Activated CD4-positive, alpha-beta T cell treated with anti-CD3 and anti-CD28 coated beads, Interleukin-2, amount 10 ng/mL, durations not matched to agents 7 days and 5 days (primary cell): ENCODE measurements at places on chromosomes 6 and 20.
A peak's percentile ranks its signal among the peaks of the same experiment; 100 is the strongest.

DNA sequence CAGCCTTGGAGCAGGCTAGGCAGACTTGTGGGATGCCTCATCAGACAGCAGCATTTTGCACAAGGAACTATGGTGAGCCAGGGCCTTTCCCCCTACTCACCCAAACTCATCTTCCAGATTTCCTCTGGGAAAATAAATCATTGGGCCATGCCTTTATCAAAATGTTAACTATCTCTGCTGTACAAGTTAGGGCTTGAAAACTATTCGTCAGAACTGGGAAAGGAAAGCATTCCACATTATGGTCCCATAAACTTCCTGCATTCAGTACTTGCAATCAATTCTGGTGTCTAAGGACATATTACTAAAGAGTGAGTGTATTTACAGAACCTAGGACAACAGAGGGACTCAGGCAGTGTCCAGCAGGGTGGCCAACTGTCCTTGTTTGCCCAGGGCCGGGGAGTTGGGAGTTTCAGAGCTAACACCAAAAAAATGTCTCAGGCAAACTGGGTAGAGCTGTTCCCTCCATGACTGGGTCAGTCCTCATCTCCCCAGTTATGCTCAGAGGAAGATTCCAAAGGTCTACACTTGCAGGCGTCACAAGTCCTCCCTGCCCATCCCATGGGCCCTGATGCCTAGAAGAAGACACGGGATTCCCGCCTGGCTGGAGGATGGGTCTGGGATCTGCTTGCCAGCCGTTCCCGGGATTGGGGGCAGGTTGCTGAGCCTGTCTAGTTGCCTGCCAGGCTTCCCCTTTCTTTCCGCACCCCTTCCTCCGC, 72.2 kb downstream of the SLC22A3 start:
- DNase-seq, result no peak

DNA sequence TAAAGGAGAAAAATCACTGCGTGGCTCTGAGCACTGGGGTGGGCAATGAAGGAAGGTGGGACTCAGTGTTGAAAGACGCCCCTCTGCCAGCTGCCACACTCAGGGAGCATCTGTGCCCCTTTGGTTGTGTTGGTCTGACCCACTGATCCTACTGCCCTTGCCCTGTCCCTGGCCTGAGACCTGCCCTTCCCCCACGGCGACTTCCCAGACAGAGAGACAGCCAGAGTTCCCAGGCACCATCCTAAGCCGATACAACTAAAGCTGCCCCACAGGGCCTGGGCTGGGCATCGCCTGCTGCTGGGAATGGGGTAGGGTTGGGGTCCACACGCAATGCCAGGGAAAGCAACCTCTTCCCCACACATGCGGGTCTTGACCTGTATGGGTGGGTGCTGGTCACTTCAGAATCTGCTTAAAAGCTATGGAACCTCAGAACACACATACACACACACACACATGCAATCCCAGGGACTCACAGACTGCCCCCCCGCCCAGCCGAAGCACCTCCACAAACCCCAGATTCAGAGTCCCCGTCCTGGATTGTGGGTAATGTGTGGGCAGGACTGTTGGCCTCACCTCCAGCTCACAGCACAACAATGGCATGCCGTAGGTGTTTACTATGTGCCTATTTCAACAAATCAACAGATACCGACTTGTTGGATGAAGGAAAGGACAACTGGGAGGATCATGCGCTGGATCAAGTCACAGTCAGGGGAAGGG, 10.9 kb upstream of the SPDEF start:
- DNase-seq, result no peak

DNA sequence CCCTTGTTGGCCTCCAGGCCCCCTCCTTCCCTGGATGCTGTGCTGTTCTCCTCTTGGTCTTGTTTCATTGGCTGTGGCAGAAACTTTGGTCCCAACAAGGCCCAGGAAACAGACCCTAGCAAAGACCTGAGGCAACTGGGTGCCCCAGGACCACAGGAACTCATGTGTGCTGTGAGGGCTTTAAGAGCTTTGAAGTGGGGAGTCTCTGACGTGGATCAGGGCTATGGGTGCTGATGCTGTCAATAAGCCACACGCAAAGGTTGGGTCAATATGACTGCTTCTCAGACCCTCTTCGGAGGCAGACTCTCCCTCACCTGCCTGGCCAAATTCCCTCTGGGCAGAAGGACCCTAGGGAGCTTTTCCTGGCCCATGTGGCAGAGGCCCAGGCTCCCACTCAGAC, 91.5 kb upstream of the MLN start:
- peak; percentile 54 for DNase-seq

GRCh38 chr6:140438346-140438735, 1063.9 kb upstream of the CITED2 start:
- no peak for DNase-seq

DNA sequence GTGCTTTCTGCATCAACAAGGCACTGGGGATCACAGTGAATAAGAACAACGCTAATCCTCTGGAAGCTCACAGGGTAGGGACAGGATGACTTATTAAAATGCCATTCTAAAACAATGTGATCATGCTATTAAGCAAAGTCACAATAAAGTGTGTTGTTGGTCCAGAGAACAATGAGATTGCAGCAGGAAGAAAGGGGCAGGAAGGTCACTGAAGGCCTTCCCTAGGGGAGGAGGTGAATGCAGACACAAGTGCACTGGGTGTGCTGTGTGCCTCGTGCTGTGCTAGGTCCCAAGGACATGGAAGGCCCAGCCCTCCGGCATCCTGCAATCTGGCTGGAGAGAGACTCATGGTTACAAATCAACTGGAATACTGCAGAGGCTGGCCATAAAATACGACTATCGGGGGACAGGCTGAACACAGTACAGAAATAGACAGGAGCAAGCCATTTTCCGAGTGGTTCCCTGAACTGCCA, 55.7 kb downstream of the LYRM4 start:
- DNase-seq, result no peak

DNA sequence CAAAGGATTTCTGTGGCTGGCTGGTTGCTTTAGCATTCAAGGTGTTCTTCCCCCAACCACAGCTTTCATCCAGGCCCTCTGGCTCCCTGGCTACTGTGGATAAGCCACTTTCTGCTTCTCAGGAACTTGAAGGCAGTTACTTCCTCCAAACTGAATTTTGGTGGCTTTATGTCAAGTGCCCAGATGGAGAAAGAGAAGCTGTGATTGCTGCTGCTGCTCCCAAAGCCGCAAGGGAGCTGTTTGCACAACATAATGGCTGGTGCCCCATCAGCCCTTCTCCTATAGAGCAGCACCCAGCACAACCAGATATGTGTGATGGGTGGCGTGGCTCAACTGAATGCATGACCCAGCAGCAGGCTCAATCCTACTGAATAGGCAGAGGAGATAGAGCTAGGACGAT, 465.2 kb downstream of the MAFB start:
- DNase-seq, result no peak

DNA sequence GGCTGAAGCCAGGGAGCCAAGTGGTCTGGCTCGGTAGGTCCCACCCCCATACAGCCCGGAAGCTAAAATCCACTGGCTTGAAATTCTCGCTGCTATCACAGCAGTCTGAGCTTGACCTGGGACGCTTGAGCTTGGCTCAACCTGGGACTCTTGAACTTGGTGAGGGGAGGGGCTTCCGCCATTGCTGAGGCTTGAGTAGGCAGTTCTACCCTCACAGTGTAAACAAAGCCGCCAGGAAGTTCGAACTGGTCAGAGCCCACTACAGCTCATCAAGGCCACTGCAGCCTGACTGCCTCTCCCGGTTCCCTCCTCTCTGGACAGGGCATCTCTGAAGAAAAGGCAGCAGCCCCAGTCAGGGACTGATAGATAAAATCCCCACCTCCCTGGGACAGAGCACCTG, 1337.7 kb downstream of the HACE1 start:
- no peak for DNase-seq

DNA sequence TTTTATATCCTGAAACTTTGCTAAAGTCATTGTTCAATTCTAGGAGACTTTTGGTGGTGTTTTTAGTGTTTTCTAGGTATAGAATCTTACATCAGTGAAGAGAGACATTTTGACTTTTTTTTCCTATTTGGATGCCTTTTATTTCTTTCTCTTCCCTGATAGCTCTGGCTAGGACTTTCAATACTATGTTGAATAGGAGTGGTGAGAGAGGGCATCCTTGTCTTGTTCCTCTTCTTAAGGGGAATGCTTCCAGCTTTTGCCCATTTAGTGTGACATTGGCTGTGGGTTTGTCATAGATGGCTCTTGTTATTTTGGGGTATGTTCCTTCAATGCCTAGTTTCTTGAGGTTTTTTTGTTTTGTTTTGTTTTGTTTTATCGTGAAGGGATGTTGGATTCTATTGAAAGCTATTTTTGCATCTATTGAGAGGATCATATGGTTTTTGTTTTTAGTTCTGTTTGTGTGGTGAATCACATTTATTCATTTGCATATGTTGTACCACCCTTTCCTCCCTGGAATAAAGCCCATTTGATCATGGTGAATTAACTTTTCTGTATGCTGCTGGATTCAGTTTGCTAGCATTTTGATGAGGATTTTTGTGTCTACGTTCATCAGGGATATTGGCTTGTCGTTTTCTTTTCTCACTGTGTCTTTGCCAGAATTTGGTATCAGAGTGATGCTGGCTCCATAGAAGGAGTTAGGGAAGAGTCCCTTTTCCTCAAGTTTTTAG, 540.1 kb upstream of the FLRT3 start:
- no peak for DNase-seq

GRCh38 chr6:139373928-139374356, 506 bp downstream of the CITED2 start:
- DNase-seq, result no peak

GRCh38 chr20:36717021-36717420, 28.9 kb downstream of the NDRG3 start:
- DNase-seq, result no peak

- DNase-seq, result no peak
Measured at GRCh38 chr6:142942238-142942637, 2.7 kb downstream of the HIVEP2 start.

DNA sequence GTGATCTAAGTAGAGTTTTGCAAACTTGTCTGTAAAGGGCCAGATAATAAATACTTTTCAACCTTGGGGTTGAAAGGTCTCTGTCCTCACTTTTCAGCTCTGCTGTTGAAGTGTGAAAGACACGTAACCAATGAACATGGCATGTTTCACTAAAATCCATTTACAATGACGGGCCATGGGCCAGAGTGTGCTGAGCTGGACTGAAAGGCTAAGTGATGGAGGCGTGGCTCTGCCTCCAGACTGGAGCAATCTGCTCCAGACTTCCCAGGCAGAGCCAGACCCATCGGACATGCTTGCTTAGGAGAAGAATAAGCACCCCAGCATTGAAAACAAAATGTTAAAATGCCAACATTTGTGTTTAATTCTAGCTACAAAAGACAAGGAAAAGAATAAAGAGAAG, 41.4 kb downstream of the SCAND1 start:
- no peak for DNase-seq

- no peak for DNase-seq
Measured at GRCh38 chr6:96420294-96420693, 101.3 kb upstream of the UFL1 start.

DNA sequence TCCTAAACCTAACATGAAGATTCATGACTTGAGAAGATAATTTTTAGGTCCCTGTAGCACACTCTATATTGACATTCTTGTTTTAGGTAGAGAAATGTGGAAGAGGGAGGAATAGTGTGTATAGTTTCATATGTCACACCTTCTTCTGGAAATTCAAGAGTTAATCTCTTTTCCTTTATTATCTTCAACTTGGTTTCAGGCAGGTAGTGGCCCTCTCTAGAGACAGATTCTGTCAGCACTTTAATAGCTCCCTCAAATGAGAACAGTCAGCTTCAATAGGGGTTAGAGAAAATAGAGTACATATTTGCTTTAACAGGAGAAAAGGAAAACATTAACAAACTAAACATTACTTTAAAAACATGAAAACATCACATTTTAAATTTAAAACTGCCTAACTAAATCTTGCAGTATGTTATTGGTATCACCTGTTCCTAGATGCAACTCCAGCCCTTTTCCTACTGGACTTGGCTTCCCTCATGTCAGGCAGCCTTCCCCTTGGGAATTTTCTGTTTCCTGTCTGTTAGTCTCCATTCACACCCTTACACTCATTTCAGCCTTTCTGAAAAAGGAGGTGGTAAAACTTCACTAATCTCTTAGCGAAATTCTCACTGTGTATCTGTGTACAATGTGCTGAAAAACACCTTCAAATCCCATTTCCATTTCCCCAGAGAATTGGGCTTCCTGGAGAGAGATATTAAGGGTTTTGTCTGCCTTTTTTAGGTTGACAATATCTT, 192.3 kb upstream of the RNF217 start:
- no peak for DNase-seq

- no peak for DNase-seq
Measured at GRCh38 chr6:48429021-48429420, 318.0 kb upstream of the PTCHD4 start.

DNA sequence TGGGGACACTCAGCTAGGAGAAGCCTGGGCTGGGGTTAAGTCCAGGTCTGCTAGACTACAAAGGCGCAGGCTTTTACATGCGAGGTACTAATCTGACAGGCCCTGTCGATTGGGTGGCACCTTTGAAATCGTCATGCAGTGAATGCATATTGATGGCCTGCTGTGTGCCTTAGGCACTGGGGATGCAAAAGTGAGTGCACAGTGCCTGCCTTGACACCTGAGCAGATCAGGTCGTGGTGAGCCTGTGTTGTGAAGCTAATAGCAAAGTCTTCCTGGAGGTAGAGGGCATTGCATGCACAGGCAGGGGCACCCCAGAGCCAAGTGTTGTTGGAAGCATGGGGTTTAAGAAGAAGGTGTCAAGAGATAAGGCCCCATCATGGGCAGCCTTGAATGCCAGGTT, 16.9 kb downstream of the LRRC1 start:
- no peak for DNase-seq

DNA sequence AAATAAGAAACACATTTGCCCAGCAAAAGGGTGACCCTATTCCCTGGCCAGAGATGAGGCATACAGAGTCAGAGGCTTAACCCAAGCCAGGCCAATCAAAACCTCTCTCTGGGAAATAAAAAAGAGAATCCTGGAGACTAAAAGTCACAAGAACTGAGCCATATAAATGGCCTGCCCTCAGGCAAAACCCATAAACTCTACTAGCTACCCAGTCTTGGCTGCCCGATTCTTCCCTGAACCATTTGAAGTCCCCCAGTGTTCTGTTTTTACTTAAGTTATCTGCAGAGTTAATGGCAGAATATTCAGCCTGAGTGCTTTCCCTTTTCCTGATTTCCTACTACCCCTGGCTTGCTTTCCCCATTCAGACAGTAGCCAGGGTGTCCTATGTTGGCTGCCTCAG, 13.9 kb downstream of the KCNK15 start:
- no peak for DNase-seq

GRCh38 chr6:125208625-125209249, 55.2 kb downstream of the TPD52L1 start:
- DNase-seq, result no peak
